Central memory CD4-positive, alpha-beta T cell (primary cell): ENCODE measurements at places on chromosomes 7 and 10.

GRCh38 chr10:86437447-86437846 lies 70.9 kb upstream of the GRID1 start:
- DNase-seq: no peak

DNA sequence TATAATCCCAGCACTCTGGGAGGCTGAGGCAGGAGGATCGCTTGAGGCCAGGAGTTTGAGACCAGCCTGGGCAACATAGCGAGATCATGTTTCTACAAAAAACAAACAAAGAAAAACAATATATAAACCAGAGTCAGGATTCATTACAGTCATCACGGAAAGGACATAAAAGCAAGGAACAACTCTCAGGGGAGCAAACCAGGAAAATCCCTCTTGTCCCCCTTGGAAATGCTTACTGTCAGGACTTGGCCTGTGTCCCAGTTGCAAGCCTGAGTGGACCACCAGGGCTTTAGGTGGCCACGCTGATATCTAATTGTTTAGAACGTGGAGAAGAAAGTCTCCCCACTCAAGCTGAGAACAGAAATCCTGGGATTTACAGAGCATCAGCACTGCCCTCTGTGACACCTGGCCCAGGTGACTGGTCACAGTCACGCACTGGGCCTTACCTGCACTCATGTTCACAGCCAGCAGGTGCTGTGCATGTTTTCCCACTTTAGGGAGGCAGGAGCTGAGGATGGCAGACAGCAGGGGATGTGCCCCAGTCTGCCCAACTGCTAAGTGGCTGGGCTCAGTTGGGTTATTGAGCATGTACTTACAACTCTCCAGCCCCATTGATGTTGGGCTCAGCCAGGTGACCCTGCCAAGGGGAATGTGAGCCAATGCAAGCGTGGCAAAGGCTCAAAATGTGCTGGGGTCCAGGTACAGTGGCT lies 60.9 kb downstream of the TMEM130 start:
- no peak for DNase-seq

- DNase-seq: no peak
These were observed 53.0 kb upstream of the OPALIN start for GRCh38 chr10:96411716-96412320.

DNA sequence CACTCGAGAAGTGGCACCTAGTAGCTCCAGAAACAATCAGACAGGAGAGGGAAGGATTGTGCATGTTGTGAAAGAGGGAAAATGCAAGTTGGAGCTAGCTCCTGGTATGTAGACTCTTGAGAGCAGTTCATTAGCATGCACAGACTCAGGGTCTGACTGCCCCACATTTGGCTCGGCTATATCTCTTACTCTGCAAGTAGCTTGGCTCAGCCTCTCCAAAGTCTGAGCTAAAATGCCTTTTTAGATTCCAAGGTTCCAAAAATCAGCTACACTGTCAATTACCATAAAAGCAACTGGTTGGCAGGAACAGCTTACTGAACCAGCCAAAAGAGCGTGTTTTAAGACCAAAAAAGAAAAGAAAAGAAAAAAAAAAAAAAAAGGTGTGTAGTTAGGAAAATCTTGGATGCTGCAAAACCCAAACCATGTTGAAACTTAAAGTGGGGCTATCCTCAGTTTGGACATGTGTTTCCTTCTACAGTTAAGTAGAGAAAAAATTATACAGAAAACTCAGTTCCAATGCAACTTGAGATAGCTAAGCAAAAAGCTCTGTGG lies 65.5 kb downstream of the MKX start:
- DNase-seq: no peak

- DNase-seq: no peak
These were observed at the start of gene NKX6-2 for GRCh38 chr10:132785723-132786475. Gene NKX6-2, minus strand, starts transcription at chr10:132786147. Its CDS starts 199 bp downstream, at chr10:132785948.
